ENCODE measurements at places on chromosomes 7 and 10. TPM values are rescaled to one million over a fixed set of nuclear protein-coding genes. Genes with fewer than 3 reads are reported as not detected.

Gene CLDN3
- total RNA-seq: not detected

Gene AOC1
- total RNA-seq: not detected

Gene PANK1
- 5.9 TPM for total RNA-seq

Gene TSPAN15
- 0.83 TPM for total RNA-seq

Gene AKR1C8
- total RNA-seq: 0.24 TPM

Gene SLC18A3
- not detected for total RNA-seq

Gene AGMO
- total RNA-seq: 0.60 TPM

Gene MACC1
- total RNA-seq: 20.4 TPM

Gene SPDYE5
- total RNA-seq: 0.09 TPM

Gene SEMA3A
- total RNA-seq: 1.4 TPM

Gene PHTF2
- total RNA-seq: 27.1 TPM

Gene TMEM196
- not detected for total RNA-seq

Gene CNPY1
- total RNA-seq: not detected

Gene NPTX2
- total RNA-seq: not detected

Gene PLA2G12B
- total RNA-seq: not detected

Gene MOSPD3
- 32.1 TPM for total RNA-seq

Gene UTF1
- 0.16 TPM for total RNA-seq

Gene MAP3K8
- 15.7 TPM for total RNA-seq

Gene OR9A2
- not detected for total RNA-seq

Gene GJD4
- total RNA-seq: not detected

Gene TAC1
- not detected for total RNA-seq

Gene PRPS1L1
- not detected for total RNA-seq

Gene CPA4
- total RNA-seq: not detected

Gene PAX2
- not detected for total RNA-seq

Gene CPN1
- 0.09 TPM for total RNA-seq

Gene SORCS3
- not detected for total RNA-seq

Gene PTF1A
- total RNA-seq: not detected

Gene DENND10
- total RNA-seq: 10.4 TPM

Gene OR2A42
- not detected for total RNA-seq

Gene TEX36
- not detected for total RNA-seq

Gene LOXL4
- 0.04 TPM for total RNA-seq

Gene SLC26A5
- not detected for total RNA-seq

Gene ENTPD1
- total RNA-seq: 0.35 TPM

Gene ASZ1
- not detected for total RNA-seq

Gene PKD2L1
- not detected for total RNA-seq

Gene UCN3
- total RNA-seq: not detected

Gene CALCR
- 0.16 TPM for total RNA-seq

Gene FGFR2
- 0.18 TPM for total RNA-seq

Gene UPK3BL2
- 17.6 TPM for total RNA-seq

Gene RBP4
- 0.91 TPM for total RNA-seq

Gene FGFBP3
- total RNA-seq: 3.0 TPM

Gene TBXAS1
- total RNA-seq: 1.9 TPM

Gene CLDN4
- 0.63 TPM for total RNA-seq

Gene STRIP2
- total RNA-seq: 56.3 TPM

Gene CXCL12
- 0.18 TPM for total RNA-seq

Gene TMEM168
- 27.3 TPM for total RNA-seq

Gene SFTPA1
- 5.2 TPM for total RNA-seq

Gene HMX2
- 0.58 TPM for total RNA-seq

Gene CALML5
- total RNA-seq: not detected

Gene EPHB6
- total RNA-seq: 19.1 TPM

Gene PRR15
- not detected for total RNA-seq

Gene GNAT3
- total RNA-seq: not detected

Gene BEND7
- total RNA-seq: 8.2 TPM

Gene RUFY2
- total RNA-seq: 12.6 TPM

Gene HKDC1
- total RNA-seq: 0.04 TPM

Gene RNF32
- 3.9 TPM for total RNA-seq

Measured in K562 (cell line).